HCT116 (cell line): ENCODE measurements at places on chromosomes 12 and 14. TPM values are rescaled to one million over a fixed set of nuclear protein-coding genes. Genes with fewer than 3 reads are reported as not detected.

- no peak overlapping the region for H3K4me3 ChIP-seq
- DNase-seq: no peak
- peaks cover 17% of the 10 kb centered on the region; the same call in 1 of the 2 replicates for H3K27me3 ChIP-seq
- H3K36me3 ChIP-seq: no peaks in the 10 kb centered on the region
Measured at GRCh38 chr12:98763656-98764055, 118.6 kb downstream of the APAF1 start.

DNA sequence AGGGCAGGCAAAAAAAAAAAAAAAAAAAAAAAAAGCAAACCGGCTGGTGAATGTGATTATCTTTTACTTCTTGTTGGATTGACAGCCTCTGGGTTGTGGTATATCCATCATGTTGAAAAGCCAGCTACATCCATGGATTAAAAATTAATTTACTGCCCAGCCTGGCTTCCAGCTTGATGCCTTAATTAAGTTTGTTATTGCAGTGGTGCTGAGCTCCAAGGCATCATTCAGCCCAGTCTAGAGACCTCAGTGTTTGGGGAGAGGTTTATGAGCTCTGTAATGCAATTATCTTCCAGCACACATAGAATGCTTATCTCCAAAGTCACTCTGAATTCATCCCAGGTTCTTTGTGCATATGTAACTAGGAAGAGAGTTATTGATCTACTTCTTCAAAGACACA, 114.8 kb downstream of the RIMBP2 start:
- no peak overlapping the region for H3K27ac ChIP-seq
- H3K4me3 ChIP-seq: no peak overlapping the region
- DNase-seq: no peak
- H3K36me3 ChIP-seq: no peaks in the 10 kb centered on the region
- H3K27me3 ChIP-seq: 0 out of 2 replicates have a peak, but pooled peaks cover 5% of the 10 kb centered on the region

Gene MANSC4
- total RNA-seq: not detected

GRCh38 chr14:89096946-89097345, 272.5 kb downstream of the TTC8 start:
- H3K4me3 ChIP-seq: no peak overlapping the region
- no peaks in the 10 kb centered on the region for H3K36me3 ChIP-seq
- H3K27me3 ChIP-seq: no peaks in the 10 kb centered on the region
- no peak overlapping the region for H3K27ac ChIP-seq
- no peak for DNase-seq

Gene KCNMB4
- 5.0 TPM for total RNA-seq
